ENCODE measurements at places on chromosomes 11 and 22.

DNA sequence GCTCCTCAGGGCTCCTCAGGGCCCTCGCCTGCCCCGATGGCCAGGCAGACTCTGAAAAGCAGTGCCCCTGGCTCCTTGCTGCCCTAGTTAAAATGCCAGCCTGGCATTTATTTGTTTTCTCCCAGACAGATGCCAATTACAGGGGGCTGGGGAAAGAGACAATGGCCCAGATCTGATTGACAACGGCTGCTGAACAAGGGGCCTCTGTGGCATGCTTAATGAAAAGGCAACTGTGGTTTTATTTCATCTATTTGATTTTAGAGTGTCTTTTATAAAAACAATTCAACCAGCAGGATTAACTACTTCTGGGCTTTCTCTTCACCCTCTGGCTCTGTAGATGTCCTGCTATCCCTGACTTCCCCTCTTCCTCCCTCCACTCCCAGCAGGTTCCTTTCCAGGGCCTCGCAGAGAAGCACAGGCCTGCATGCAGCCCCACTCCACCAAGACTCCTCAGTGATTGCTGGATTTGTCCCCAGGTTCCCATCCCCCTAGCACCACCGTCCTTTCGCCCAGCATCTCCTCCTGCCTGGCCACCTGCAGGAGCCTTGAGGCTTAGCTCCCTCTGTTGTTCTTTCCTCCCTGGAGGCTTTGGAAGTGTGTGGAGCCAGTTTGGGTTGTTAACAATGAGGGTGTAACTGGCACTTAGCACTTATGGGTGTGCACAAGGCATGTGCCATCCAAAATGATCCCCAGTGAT lies 171.1 kb downstream of the TENM4 start:
- no peak for DNase-seq

DNA sequence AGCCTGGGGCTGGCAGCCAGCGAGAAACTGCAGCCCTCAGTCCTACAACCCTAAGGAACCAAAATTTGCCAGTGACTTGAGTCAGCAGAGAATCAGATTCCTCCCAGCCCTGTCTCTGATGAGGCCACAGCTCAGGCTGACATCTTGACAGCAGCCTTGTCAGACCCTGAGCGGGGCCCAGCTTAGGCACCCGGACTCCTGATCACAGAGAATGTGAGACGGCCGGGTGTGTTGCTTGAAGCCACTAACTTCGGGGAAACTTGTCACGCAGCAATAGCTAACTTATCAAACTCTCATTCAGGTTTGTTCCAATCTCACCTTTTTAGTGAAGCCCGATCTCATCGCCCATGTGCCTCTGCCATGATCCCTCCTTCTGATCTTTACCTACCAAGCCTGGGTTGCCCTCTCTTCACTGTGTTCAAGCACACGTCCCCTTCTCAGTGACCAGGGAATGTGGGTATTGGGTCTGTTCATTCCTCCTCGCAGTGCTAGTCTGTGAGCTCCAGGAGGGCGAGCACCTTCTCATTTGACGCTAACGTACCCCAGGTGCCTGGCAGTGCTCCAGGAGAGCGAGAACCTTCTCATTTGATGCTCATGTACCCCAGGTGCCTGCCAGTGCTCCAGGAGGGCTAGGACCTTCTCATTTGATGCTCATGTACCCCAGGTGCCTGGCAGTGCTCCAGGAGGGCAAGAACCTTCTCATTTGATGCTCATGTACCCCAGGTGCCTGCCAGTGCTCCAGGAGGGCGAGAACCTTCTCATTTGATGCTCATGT lies 280.7 kb downstream of the BRD1 start:
- no peak for DNase-seq

- no peak for DNase-seq
Measured at GRCh38 chr11:73361953-73362776, 14.0 kb upstream of the RELT start.

GRCh38 chr11:121466063-121466794 lies 13.5 kb upstream of the SORL1-AS1 start:
- peak; percentile 55 for DNase-seq

DNA sequence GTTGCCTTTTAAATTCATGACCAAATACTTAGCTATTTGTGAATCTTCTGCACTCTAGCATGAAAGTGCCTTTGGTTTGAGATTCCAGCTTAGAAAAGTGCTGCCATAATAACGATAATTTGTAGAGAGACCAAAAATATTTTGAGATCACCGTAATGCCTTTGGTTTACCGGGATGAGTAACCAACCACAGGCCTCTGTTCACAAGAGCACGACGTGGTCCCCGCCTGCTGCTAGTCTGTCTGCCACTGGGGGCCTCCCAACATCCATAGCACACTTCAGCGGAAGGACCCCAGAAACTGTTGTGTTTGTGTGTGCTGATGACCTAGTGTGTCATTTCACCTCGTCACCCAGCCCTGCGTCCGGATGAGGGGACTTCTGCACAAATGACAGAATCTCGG lies 67.0 kb upstream of the RASSF10 start:
- DNase-seq: no peak

GRCh38 chr11:41848349-41848748 lies 388.9 kb upstream of the LRRC4C start:
- DNase-seq: no peak

DNA sequence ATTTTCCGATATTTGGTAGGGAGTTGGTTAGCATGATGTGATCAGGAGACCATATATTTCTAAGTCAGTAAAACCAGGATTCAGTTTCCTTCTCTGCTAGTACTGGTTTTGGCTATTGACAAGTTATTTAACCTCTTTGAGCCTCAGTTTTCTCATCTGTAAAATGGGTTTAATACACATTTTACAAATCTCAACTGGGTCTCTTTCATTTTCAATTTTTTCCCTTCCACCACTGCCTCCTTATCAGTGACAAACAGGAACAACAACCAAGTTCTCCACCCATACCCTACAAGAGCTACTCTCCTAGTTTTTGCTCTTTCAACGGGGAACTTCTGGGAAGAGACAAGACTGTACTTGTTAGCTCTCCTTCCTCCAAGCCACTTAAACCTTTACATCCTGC lies 6.2 kb upstream of the APLP2 start:
- DNase-seq: no peak

- no peak for DNase-seq
Measured at GRCh38 chr22:44925465-44926123, 84.2 kb downstream of the PHF21B start.

GRCh38 chr11:32861850-32862577 lies 30.6 kb upstream of the QSER1 start:
- DNase-seq: no peak

DNA sequence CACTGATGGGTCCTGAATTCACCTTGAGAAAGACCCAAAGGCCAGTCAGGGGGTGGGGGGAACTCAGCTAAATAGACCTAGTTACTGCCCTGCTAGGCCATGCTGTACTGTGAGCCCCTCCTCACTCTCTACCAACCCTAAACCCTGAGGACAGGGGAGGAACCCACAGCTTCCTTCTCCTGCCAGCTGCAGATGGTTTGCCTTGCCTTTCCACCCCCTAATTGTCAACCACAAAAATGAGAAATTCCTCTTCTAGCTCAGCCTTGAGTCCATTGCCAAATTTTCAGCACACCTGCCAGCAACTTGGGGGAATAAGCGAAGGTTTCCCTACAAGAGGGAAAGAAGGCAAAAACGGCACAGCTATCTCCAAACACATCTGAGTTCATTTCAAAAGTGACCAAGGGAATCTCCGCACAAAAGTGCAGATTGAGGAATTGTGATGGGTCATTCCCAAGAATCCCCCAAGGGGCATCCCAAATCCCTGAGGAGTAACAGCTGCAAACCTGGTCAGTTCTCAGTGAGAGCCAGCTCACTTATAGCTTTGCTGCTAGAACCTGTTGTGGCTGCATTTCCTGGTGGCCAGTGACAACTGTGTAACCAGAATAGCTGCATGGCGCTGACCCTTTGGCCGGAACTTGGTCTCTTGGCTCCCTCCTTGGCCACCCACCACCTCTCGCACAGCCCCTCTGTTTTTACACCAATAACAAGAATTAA lies 2.4 kb upstream of the TTC36 start:
- DNase-seq: no peak

GRCh38 chr11:70556884-70557741 lies 158.8 kb downstream of the CTTN start:
- DNase-seq: no peak

DNA sequence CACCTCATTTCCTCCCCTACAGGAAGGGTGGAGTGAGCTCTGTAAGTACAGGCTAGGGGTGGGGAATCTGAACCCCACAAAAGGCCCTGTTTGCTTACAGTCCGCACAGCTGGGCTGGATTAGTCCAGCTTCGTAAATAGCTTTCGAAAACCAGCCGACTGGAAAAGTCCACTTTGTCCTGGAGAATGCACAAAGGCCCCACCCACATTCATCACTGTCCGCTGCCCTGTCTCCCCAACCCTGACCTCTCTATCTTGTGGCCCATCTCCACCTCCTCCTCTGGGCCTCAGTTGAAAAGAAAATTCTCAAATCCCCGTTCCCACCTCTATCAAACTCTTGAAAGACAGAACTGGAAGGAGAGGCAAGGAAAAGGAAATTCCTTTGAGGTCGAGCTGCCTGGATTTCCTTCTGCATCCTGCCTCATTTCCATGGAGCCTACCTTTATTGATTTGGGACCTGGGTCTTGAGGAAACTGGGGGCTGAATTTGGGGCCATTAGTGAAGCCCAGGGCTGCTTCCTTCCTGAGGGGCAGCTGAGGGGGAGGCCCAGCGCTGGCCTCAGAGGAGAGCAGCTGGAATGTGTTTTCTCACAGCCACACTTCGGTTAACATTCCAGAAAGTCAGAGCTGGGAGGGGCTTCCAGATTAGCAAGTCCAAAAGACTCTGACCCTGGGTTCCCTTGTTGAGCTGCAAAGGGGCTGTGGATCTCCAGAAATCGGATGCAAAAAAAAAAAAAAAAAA lies 147.6 kb downstream of the FBXO7 start:
- DNase-seq: no peak

DNA sequence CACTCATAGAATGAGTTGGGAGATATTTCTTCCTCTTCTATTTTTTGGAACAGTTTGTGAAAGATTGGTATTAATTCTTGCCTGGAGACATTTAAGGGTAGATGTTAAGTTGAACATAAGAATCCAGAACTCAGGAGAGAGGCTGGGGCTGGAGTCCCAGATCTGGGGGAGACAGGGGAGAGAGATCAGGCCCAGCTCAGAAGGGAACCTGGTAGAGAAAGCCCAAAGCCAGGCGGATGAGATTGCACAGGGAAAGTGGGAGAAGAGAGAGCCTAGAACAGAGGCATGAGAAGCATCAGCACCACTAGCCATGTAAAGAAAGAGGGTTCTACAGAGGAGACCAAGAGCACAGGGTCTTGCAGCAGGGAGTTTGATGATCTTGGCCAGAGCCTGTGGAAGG lies 13.0 kb upstream of the GNAZ start:
- DNase-seq: no peak

DNA sequence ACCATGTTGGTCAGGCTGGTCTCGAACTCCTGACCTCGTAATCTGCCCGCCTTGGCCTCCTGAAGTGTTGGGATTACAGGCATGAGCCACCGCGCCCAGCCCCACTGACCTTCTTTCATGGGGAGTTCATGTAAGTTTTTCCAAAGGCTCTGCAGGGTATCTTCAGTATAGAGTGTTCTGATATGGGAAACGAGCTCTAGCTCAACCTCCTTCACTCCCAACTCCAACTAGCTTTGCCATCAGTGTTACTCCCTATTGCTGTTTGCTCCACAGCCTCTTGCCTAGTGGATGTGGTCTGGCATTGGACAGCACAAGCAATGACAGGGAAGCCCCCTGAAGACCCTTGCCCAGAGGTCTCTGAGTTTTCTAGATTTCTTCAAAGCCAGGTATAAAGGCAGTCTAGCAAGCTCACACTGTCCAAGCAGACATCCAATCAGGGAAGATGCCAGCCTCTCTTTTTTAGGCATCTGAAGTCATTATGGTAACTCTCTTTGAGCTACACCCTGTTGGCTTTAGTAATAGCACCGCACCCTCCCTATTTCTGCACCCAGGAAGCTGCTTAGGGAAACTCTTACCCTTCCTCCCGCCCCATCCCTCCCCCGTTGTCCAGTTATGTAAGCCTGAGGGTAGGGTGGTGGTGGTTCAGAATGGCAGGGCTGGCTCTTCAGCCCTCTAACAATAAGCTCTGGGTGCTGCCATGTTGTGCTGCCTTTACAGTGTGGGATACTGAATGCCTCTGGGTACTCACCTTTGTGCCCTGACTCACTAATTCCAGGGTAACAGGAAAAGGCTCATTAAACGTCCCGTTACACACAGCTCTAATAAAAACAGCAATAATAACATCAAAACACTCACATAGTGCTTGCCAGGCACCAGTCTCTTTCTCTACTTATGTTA lies 41.4 kb upstream of the CLDN5 start:
- DNase-seq: no peak

GRCh38 chr11:66967670-66968425 lies 7.3 kb upstream of the C11orf86 start:
- no peak for DNase-seq

DNA sequence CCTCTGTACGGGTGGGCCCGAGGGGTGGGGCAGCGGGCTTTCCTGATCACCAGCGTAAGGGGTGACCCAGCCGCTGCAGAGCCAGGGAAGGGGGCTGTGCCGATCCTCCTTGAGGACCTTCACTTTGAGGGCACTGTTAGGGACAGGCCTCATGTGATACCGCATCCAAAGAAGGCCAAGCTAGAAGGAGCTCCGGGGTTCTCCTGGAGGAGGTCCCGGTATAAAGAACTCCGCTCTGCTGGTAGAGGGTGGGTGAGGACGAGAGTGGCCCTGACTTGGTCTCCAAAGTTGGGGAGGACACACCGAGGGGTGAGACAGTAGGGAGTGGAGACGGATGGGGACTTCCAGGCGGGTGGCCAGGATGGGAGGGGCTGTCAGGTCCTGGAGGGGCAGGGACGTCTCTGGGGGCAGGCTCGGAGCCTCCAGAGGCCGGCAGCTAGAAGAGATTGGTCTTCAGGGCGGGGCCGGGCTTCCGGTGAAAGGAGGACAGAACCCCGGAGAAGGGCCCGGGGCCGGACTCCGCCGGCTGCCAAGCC lies 4.6 kb downstream of the PHOX2A start:
- DNase-seq: no peak

- DNase-seq: no peak
Measured at GRCh38 chr22:19929586-19930550, 11.7 kb upstream of the COMT start.

- DNase-seq: no peak
Measured at GRCh38 chr11:78244546-78245255, 56.0 kb downstream of the USP35 start.

- DNase-seq: no peak
Measured at GRCh38 chr22:22408731-22409696, 99.5 kb downstream of the ZNF280B start.

GRCh38 chr22:45475063-45475747 lies 27.5 kb upstream of the FBLN1 start:
- DNase-seq: no peak

DNA sequence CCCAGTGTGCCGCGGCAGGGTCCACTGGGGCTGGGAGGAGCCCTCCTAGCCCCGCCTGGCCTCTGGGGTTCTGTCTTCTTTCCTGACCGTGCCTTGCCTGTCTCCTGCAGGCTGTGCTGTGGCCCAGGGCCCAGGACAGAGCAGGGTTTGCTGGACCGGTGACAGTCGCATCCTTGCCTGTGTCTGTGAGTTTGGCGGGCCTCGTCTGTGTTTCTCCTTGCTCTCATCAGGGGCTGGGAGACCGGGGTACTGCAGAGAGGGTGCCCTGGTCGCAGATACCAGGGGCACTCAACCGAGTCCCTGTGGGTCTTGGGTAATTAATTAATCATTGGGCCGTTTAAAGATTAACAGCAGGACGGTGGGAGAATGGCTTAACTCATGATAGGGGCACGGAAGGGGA lies 29.9 kb downstream of the RPL3 start:
- DNase-seq: no peak

Data from NCI-H524 treated with DMSO at 0.1 percent for 48 hours (cell line).